ENCODE measurements at places on chromosomes 7 and 10.

- DNase-seq, result no peak
These were observed 41.6 kb upstream of the KCNMA1 start for GRCh38 chr10:77679217-77679616.

DNA sequence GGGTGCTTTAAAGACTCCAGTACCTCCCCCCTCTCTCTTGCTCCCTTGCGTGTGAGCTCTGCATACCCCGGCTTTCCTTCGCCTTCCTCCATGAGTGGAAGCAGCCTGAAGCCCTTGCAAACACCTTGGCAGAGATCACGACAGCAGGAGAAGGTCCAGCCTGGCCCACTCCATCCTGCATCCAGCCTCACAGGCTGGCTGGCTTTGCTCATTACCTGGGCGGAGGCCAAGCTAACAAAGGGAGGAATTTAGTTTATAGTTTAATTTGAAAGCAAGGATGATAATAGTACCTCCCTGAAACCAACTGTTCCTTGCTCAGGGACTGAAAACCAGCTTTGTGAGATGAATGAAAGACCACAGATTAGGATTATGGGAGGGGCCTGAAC is 99.4 kb downstream of the PRKAG2 start:
- DNase-seq, result no peak

GRCh38 chr10:73647211-73647874 is 6.1 kb upstream of the MYOZ1 start:
- peak; percentile 20 for DNase-seq

- DNase-seq, result no peak
These were observed 122.6 kb downstream of the MARCHF5 start for GRCh38 chr10:92413519-92413918.

DNA sequence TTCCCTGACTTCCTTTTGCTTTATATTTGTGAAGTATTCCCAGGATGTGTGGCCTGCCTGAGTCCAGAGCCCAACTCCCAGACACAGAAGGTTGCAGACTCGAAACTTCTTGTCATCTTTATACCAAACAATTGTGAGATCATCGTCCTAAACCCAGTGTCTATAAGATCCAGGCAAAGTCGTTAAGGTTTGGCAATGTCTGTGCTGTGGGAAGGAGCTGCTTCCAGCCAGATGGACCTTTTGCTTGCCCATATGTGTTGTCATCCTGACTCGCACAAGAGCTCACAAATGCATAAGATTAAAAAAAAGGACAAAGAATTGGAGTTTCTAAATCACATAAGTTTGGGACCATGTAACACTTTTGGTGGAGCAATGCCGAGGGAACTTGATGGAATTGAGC is 37.0 kb downstream of the WNT2 start:
- DNase-seq, result no peak

- DNase-seq, result no peak
These were observed 75.2 kb upstream of the KIF5B start for GRCh38 chr10:32131388-32131787.

- DNase-seq, result no peak
These were observed 10.7 kb downstream of the CYTH3 start for GRCh38 chr7:6261699-6262098.

DNA sequence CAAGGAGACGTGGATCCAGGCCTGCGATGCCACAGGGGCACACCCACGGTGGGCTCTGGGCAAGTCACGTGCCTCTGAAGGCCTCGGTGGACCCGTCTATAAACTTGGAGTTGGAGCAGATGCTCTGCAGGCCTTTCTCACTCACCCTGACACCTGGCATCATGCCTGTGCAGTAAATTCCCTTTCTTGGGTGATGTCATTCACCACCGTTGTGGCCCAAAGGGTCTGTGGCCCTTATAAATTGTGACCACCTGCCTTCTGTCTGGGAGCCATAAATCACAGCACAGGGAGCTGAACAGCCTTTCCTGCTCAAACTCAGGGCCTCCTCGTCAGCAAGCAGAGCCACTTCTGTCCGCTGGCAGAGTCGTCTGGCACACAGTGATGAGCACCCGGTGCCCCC is 52.2 kb downstream of the GPAM start:
- no peak for DNase-seq

DNA sequence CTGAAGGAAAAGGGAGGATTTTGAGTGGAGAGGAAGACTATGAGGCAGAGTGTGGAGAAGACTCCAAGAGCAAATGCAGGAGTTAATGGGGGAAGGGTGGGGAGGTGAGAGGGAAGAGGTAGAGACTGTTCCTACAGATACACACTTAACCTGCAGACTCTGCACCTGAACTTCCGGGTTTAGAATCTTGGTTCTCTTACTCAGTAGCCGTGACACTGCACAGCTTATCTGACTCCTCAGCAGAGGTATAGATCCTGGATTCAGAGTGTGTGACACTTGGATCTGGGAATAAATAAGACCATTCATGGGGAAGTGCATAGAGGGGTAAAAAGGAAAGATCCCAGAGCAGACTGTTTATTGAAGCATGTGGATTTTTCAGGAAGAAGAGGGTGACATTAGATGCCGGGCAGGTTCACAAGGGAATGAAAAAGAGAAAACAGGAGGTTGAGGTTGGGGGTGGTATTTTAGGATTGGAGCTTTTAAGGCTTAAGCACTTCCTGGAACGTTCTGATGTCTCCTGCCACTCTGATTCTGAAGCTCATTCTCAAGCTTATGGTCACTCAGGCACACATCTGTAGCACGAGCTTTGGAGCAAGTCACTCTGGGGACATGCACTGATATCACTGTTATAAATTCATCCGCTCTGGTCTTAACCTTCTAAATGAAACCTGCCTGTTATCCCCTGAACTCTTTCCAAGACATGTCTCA is 5.7 kb upstream of the ZC3HAV1L start:
- DNase-seq, result no peak

GRCh38 chr10:89792187-89792586 is 90.8 kb downstream of the KIF20B start:
- no peak for DNase-seq

DNA sequence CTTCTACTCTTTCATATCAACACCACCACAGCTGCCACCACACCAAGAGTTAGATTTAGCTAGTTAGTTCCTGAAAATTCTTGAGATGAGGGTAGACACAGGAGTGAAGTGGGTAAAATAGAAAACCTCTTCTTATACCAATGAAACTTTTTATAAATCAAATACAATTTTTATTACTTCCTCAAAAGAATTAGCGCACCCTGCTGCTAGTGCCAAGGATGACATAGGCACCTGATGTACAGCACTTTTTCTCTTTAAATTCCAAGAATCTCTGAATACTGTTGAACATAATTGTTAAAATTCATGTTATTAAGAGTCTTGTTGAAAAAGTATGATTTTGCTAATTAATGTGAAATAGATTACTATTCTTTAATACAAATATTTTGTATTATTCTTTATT is 11.4 kb downstream of the ZWINT start:
- no peak for DNase-seq

GRCh38 chr10:44386546-44387052 is 1.7 kb upstream of the CXCL12 start:
- no peak for DNase-seq

DNA sequence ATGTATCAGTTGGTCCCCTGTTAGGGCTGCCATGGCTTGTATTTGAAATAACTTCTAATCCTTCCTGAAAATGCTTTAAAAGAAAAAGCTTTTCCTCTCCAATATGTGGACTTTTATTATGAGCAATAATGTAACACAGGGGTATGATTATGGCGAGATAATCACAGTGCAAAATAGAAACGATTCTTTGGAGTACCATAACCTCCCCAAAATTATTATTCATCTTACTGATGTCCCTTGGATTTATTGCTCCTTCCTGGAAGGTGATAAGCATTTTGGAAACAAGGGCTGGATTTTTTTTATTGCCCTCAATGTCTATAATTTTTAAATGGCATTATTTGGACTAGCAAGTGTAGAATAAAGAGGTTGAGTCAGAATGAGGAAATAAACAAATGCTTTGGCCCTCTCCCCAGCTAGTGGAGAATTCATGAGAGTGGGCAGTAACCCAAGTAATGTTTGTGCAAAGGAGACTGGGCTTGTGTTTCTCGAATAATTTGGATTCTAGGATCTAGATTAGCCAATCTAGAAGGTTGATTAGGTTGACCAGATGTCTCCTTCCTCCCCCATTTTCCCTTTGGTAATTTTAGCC is 403.9 kb upstream of the CELF2 start:
- no peak for DNase-seq

GRCh38 chr7:106520962-106521514 is 139.9 kb downstream of the CCDC71L start:
- DNase-seq, result no peak

DNA sequence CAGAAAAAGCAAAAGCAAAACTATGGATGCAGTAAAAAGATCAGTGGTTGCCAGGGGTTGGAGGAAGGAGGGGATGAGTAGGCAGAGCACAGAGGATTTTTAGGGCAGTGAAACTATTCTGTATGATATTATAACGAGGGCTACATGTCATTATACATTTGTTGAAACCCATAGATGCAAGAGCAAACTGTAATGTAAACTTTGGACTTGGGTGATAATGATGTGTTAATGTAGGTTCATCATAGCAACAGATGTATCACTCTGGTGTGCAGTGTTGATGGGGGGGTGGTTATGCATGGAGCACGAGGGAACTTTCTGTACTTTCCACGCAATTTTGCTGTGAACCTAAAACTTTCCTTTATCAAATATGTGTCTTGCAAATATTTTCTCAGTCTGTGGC is 23.2 kb downstream of the SLK start:
- DNase-seq, result no peak

GRCh38 chr10:107814865-107815487 is 650.5 kb upstream of the SORCS1 start:
- DNase-seq, result no peak

- DNase-seq, result peak; percentile 87
These were observed 3.2 kb downstream of the CDK6 start for GRCh38 chr7:92833024-92833765.

DNA sequence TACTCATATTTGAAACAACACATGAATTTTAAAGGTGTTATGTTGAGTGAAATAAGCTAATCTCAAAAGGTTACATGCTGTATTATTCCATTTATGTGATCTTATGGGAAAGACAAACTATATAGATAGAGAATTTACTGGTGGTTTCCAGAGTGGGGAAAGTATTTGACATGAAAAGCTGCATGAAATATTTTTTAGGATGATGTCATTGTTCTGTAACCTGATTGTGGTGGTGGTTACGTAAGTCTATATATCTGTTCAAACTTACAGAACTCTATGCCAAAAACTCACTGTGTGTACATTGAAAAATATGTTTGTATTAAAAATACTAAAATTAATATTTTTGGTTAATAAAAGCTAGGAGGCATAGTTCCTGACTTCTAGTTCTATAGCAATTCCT is 453.0 kb downstream of the SORCS3 start:
- no peak for DNase-seq

DNA sequence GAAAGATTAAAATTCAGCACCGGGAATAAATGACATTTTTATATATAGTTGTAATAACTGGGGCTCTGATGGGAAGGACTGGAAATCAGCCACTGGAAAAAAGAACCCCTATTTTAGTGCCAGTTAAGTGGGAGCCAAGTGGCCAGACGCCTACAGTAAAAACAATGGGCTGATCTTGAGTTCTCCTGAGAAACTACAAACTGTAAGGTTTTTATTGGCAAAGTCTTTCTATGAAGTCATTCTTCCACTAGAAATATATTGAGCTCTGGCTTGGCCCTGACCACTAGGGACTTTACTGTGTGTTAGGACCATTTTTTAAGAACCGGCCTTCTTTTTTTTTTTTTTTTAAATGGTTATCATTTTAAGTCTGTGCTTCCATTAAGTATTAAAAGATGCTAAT is 79.6 kb downstream of the ZNF22 start:
- DNase-seq, result no peak
